ENCODE measurements at places on chromosomes 3 and 15. TPM values are rescaled to one million over a fixed set of nuclear protein-coding genes. Genes with fewer than 3 reads are reported as not detected.

The PLA1A gene
- total RNA-seq: 0.25 TPM

The PLIN1 gene
- 0.15 TPM for total RNA-seq

The DCLK3 gene
- not detected for total RNA-seq

The TM6SF1 gene
- total RNA-seq: 0.07 TPM

All from A549 treated with Hydrocortisone at 1 μM for 4 hours (cell line).